Activated T-cell treated with anti-CD3 and anti-CD28 coated beads for 4 hours (primary cell): ENCODE measurements at places on chromosomes 5 and 9.

GRCh38 chr5:117893211-117893610, 1095.1 kb downstream of the DTWD2 start:
- no peak for DNase-seq

DNA sequence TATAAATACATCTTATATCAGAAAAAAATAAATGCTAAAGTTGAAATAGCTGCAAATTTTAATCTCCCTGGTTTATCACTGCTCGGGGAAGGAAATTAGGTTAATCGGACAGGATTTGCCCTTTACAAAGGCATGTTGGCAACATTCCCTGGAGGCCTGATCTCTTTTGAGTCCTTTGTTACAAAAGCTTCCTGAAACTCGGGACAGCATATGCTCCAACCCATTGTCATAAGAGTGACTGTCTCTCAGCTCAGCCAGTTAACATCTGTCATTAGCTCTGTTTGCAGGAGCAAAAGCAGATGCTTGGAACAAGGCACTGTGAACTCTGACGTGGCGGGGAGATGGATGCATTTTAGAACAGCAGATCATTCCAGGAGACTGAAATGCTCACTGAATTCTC, 80.6 kb downstream of the MYO10 start:
- no peak for DNase-seq

DNA sequence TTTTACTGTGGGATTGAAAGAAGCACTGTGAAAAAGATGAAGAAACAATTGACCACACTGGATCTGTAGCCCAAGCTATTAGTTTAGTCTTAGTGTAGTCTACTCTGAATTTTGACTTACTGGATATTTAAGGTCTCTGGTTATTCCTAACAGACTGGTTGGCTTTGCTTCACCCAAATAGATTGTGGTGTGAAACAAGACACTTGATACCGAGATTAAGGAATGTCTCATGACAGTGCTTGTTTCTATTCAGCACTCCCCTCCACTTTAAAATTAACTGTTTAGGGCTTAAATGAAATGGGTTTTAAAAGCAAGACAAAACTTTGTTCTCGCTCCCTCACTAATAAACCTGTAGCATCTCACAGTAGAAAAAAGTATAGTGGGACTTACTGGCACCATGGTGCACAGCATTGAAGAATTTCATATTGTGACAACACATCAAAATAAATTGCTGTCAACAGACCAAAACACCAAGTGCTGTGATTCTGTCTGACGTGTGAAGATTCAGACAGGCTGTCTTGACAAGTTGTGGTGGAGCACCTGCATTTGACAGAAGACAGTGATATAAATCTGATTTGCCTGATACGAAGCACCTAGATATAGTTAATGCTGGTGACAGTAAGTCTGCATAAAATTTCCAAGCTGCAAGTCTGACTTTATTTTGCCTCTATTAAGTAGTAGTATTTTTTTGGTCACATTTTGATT, 73.1 kb downstream of the PBX3 start:
- DNase-seq: no peak

- DNase-seq: no peak
Measured at GRCh38 chr5:82165740-82166530, 112.2 kb downstream of the RPS23 start.

GRCh38 chr9:120257483-120257882, 322.5 kb downstream of the CDK5RAP2 start:
- DNase-seq: no peak

GRCh38 chr5:168357876-168358275, 66.4 kb downstream of the WWC1 start:
- no peak for DNase-seq

DNA sequence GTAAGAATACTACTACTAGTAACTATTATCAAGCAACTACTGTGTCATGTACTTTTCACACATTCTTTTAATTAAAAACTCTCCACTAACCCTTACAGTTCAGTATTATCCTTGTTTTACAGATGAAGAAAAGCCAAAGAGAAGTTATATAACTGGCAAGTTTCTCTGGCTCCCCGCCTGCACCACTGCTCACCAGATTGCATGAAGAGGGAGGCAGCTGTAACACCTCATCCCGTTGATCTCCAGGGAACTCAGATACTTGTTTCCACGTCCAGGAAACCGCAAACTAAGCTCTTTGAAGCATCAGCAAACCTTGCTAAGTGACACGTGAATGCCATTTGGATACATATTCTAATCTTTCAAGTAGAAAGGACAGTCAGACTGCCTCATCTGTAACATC, 70.3 kb downstream of the RIGI start:
- no peak for DNase-seq
